ENCODE measurements at places on chromosomes 2 and 18.
A peak's percentile ranks its signal among the peaks of the same experiment; 100 is the strongest.

DNA sequence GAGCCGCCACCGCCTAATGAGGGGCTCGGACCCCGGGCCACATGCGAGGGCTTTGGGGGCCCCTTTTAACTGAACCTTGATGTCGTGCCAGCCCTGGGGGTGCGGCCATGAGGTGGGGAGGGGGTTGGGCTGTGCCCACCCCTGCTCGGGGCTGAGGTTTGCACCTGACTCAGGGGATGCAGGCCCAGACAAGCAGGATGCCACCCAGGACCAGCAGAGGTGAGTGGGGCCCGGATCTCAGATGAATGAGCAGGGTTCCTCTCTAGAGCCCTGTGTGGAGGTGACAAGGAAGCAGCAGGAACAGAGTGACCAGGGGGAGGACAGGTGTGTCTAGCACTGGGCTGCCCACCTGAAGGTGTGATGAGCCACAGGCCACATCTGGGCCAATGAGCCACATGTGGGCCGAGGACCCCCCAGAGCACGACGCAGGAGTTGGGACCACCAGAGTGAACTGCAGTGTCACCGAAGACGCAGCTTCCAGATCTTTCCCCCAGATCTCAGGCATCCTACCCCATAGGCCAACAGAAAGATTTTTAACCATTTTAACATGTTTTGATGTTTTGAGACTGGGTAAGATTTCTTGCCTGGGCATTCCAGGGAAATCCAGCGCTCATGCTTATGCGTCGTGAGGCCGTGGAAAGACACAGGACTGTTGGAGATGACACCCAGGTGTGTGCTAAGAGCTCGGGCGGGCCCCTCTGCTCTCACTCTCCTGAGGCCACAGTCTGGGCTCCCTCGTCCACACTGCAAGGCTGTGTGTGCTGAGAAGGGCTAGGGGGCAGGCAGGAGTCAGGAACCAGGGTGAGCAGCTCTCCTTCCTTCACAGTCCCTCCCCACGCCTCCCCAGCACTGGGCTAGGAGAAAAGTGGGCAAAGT lies 73.6 kb downstream of the DDX1 start:
- no peak for DNase-seq

- DNase-seq: no peak
These were observed 111.5 kb upstream of the THSD7B start for GRCh38 chr2:136653861-136654260.

DNA sequence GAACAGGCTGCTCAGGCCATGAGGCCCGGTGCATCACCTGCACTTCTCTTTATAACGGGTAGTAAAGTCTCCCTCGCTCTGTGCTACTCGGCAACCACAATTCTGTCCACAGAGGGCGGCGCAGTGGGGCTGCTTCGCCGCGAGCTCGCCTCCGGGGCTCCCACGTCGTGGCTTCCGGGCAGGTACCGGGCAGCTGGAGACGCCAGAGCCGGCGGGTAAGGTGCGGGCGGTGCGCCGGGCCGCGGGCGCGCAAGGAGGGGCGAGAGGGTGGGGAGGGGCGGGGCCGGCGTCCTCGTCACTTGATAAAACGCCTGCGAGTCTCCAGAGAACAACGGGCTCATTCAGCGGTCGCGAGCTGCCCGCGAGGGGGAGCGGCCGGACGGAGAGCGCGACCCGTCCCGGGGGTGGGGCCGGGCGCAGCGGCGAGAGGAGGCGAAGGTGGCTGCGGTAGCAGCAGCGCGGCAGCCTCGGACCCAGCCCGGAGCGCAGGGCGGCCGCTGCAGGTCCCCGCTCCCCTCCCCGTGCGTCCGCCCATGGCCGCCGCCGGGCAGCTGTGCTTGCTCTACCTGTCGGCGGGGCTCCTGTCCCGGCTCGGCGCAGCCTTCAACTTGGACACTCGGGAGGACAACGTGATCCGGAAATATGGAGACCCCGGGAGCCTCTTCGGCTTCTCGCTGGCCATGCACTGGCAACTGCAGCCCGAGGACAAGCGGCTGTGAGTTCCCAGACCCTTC lies at the start of gene ITGA6:
ITGA6 (plus strand) TSS at position 331 of the 734 bp plus-strand sequence.
- DNase-seq: peak; percentile 79

DNA sequence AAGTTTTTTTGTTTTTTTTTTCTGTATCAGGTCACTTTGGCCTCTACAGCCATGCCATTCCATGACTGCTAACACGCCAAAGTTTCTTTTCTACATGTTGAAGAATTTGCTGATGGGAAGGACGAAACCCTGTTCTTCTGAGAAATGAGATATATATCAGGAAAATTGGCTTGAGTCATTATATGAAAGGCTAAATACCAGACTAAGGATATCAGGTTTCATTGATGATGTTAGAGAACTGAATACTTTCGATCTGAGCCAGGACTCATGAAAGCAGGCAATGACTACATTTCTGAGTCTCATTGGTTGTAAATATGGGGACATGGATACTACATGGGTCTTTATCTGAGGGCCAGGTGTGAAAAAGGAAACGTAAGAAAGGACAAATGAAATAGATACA lies 181.4 kb downstream of the OSR1 start:
- DNase-seq: no peak

GRCh38 chr2:207203056-207203455 lies 37.3 kb upstream of the KLF7 start:
- no peak for DNase-seq

DNA sequence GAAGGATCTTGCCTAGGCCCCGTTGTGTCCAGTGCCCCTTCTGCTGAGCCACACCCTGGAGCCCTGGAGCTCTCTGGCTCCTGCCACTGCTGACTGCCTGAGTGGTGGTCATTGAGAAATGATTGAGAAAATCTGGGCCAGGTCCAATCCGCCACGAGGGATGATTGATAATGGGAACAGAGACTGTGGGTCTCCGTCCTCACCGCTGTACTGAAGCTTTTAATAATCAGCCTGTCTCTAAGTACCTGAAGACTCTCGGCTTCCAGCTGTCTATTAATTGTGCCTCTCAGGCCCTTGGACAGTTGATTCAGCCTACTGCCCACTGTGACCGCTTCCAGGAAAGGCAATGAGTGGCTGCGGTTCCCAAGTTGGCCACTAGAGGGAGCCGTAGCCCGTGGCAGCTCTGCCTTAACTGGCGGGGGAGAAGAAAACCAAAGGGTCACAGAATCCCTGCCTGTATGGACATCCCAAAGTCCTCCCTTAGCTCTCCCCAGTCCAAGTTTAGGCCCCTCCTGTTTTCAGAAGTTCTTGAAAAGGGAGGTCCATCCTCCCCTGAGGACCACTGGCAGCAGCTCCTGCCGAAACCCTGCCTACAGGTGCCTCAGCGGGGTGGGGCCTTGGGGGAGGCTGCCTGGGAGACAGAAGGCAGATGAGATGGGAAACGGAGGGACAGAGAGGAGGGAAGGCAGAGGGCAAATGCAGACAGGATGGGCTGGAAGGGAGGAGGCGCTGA lies 213.6 kb downstream of the TNS1 start:
- DNase-seq: peak; percentile 87

DNA sequence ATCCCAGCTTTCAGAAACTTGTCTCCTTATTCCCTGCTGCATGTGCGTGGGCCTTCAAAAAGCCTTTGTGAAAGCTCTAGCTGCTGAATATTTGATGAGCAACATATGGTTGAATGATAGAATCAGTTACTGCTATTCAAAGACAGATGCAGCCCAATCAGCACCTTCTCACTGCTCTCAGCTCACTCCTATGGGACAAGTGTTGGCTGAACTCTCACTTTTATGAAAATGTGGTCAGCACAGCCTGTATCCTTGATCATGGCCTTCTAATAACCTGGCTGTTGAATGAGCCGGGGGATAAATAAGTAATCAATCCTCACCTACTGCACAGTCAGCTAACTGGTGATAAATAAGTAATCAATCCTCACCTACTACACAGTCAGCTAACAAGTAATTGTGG lies 103.2 kb downstream of the PIEZO2 start:
- no peak for DNase-seq

GRCh38 chr2:231785822-231786176 lies 446 bp upstream of the COPS7B start:
- no peak for DNase-seq

DNA sequence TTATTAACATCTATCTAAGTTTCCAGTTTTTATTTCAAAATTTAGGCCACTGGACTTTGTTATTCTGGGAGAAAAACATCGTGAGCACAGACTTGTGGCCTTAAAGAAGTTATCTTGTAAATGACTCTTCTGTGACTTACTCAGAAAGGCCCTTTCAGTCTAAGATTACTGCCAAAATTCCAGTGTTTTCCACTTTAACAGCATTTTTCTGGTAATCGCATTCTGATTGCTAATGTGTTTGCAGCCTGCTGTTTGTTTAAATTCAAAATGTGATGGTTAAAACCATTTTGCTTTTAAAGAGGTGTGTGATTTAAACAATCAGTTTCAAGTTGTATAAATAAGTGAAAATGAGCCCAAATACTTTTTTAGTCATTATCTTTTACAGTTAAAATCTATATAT lies 136.7 kb upstream of the DAPL1 start:
- DNase-seq: no peak

- no peak for DNase-seq
These were observed 52.7 kb downstream of the TMEM200C start for GRCh38 chr18:5842653-5843052.

GRCh38 chr2:154588838-154589237 lies 109.7 kb upstream of the KCNJ3 start:
- no peak for DNase-seq

- DNase-seq: no peak
These were observed at the start of gene SCN7A for GRCh38 chr2:166494140-166494624. Gene SCN7A (minus strand): TSS chr2:166494249. CDS start chr2:166477696, 16,553 bp downstream.

- no peak for DNase-seq
These were observed 18.3 kb downstream of the CLUL1 start for GRCh38 chr18:615092-615521.

DNA sequence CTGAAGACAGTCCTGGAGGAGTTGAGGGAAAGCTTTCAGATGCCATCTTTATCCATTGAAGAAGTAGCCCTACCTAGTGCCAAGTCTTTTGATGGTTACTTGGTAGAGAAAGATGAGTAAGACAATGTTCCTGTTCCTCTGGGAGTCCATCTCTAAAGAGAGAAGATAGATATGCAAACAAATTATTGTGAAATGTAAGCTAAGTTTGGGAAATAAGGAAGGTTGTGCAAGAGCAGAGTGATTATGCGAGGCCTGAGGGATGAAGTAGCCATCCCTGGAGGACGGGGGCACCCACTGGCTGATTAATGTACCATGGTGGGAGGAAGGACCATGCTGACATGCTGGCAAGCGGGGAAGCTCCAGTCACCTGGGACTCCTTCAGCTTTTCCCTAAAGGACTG lies 994 bp upstream of the DTNA start:
- DNase-seq: no peak

- DNase-seq: peak; percentile 75
These were observed 50.0 kb upstream of the TTC39C start for GRCh38 chr18:23964282-23965238.

DNA sequence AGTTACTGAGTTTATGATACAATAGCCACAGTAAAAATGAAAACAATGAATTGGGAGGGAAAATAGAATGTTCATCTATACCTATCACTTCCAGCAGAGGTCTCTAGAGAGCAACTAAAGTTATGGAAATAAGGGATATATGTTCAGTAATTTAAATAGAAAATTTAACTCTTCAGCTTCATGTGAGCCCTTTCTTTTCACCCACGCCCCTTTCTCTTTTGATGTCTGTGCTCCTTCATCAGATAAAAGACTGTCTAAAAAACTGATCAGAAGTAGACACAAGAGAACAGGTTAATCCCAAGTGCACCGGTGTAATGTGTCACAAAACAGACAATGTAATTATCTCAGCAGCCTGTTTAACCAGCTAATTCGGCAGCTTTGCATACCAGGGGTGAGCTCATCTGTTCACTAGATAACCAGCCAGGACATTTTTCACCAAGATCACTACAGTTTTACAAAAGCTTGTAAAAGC lies 238.5 kb upstream of the ERBB4 start:
- no peak for DNase-seq

- no peak for DNase-seq
These were observed 42.0 kb downstream of the CTNNA2 start for GRCh38 chr2:79554899-79555298.

- DNase-seq: no peak
These were observed 152.3 kb downstream of the MEIS1 start for GRCh38 chr2:66587216-66587615.

GRCh38 chr2:20523073-20523798 lies 76.4 kb downstream of the RHOB start:
- DNase-seq: no peak

All from activated naive CD4-positive, alpha-beta T cell treated with anti-CD3 and anti-CD28 coated beads for 36 hours (primary cell).